ENCODE measurements at places on chromosomes 1 and 21. TPM values are rescaled to one million over a fixed set of nuclear protein-coding genes. Genes with fewer than 3 reads are reported as not detected.

Gene LEFTY1
- total RNA-seq = 0.19 TPM

Gene GREM2
- 0.46 TPM for total RNA-seq

Gene LCE1F
- total RNA-seq = not detected

Gene KIF17
- total RNA-seq = not detected

Gene GPR25
- total RNA-seq = not detected

Gene FALEC
- total RNA-seq = not detected

Gene OR6K3
- not detected for total RNA-seq

Gene SPRR2G
- not detected for total RNA-seq
